Effector memory CD4-positive, alpha-beta T cell (primary cell): ENCODE measurements at places on chromosomes 5 and 9.

GRCh38 chr5:71744009-71744790 lies 25.1 kb downstream of the CARTPT start:
- H3K36me3 ChIP-seq: no peaks in the 10 kb centered on the region
- no peak overlapping the region for H3K4me3 ChIP-seq
- no peaks in the 10 kb centered on the region for H3K4me1 ChIP-seq
- DNase-seq: no peak
- no peak overlapping the region for H3K27ac ChIP-seq

GRCh38 chr9:109868722-109869121 lies 88.7 kb downstream of the PALM2AKAP2 start:
- H3K36me3 ChIP-seq: no peaks in the 10 kb centered on the region
- no peaks in the 10 kb centered on the region for H3K27me3 ChIP-seq
- H3K27ac ChIP-seq: no peak overlapping the region
- H3K4me3 ChIP-seq: no peak overlapping the region
- H3K4me1 ChIP-seq: no peaks in the 10 kb centered on the region

DNA sequence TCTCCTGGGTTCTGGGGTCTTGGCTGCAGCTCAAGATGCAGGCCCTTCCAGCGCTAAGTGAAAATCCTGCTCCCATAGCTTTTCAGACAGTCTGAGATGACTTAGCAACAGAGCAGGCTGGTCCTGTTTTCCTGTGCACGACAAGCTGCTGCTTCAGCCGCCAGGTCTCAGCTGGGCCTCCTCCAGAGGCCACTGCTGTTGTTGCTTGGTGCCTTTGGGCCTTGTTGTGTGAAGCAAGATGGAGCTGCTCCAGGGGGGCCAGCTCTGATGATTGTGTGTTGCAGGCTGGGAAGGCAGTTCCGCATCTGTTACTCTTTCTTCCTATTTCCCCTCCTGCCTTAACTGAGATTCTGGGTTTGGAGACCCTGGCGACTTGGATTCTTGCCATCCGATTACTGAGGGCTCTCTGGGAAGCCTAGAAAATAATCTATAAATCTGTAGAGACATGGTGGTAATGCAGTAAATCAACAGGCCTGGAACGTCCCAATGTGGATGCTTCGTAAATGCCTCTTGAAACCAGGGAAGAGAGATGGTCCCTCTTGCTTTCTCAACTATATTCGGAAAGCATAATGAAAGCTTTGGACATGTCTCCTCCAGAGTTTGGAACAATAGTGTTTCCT lies 3.2 kb downstream of the MAP1B start:
- peaks cover 14% of the 10 kb centered on the region for H3K27me3 ChIP-seq
- H3K4me1 ChIP-seq: peaks cover 15% of the 10 kb centered on the region
- H3K27ac ChIP-seq: no peak overlapping the region
- H3K36me3 ChIP-seq: no peaks in the 10 kb centered on the region

DNA sequence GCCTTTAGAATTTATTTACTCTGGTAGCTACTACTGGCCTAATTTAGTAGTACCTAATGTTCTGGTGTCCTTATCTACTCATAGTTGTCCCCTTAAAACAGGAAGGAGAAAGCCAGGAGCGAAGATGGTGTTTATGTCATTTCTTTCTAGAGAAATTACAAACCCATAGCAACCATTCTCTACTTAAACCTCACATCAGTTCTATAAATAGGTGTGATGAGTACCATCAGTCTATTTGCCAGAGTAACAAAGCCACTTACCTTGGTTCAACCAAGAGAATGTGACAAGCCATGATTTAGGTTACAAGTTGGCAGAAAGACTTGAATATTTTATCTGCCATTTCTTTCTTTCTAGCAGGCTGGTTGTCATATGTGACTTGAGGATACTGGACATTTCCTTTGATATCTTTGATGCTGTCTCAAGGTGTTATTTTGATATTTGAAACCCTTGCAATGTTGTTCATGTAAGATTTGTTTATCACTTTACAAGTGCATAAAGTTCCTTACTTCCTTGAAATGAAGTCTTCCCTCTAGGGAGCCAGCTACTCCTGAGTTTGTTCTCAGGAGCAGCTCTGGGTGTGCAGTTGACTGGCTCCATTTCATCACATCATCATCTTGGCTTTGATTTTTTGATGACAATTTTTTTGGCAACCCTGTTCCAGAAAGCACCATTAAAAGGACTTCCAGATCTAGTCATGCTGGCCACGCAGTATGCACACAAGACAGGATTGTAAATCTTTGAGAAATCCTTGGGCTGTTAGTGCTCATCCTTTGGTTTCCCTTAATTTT lies 286.8 kb downstream of the ARHGAP26 start:
- H3K4me1 ChIP-seq: no peaks in the 10 kb centered on the region
- no peak for DNase-seq
- no peak overlapping the region for H3K27ac ChIP-seq
- no peaks in the 10 kb centered on the region for H3K36me3 ChIP-seq
- H3K27me3 ChIP-seq: no peaks in the 10 kb centered on the region
- no peak overlapping the region for H3K4me3 ChIP-seq

GRCh38 chr9:91533382-91533781 lies 109.8 kb upstream of the NFIL3 start:
- no peaks in the 10 kb centered on the region for H3K4me1 ChIP-seq
- DNase-seq: no peak
- no peak overlapping the region for H3K4me3 ChIP-seq
- H3K36me3 ChIP-seq: no peaks in the 10 kb centered on the region
- H3K27me3 ChIP-seq: no peaks in the 10 kb centered on the region

GRCh38 chr5:72121780-72122445 lies 14.6 kb downstream of the MAP1B start:
- no peaks in the 10 kb centered on the region for H3K36me3 ChIP-seq
- DNase-seq: no peak
- H3K4me3 ChIP-seq: no peak overlapping the region
- peaks cover 4% of the 10 kb centered on the region for H3K27me3 ChIP-seq
- H3K27ac ChIP-seq: no peak overlapping the region

- H3K4me1 ChIP-seq: no peaks in the 10 kb centered on the region
- DNase-seq: no peak
- H3K27ac ChIP-seq: no peak overlapping the region
- H3K36me3 ChIP-seq: no peaks in the 10 kb centered on the region
- H3K27me3 ChIP-seq: no peaks in the 10 kb centered on the region
These were observed 42.4 kb upstream of the ZBED3 start for GRCh38 chr5:77129391-77129990.

DNA sequence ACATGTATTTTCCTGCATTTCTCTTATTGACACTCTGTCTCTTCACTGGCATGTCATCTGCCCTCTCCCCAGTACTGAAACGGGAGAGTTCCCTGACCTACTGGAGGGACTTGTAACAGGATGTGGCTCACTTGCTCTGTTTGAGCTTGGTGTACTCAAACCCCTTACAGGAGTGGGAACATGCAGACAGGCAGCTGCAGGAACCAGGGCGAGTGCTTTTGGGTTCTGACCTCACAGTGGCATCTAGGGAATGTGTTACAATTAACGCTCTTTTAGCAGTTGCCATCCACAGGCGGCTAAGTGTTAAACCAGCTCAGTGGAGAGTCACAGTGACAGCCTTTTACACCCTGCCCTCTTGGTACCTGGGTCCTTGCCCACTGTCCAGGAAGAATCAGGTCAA lies 300.3 kb upstream of the GRAMD2B start:
- DNase-seq: no peak
- no peaks in the 10 kb centered on the region for H3K27me3 ChIP-seq
- H3K4me1 ChIP-seq: no peaks in the 10 kb centered on the region
- H3K36me3 ChIP-seq: no peaks in the 10 kb centered on the region

GRCh38 chr5:50300878-50301277 lies 140.2 kb downstream of the EMB start:
- DNase-seq: no peak
- no peaks in the 10 kb centered on the region for H3K27me3 ChIP-seq
- H3K4me3 ChIP-seq: no peak overlapping the region
- no peaks in the 10 kb centered on the region for H3K4me1 ChIP-seq

GRCh38 chr5:72246954-72247442 lies 73.0 kb downstream of the MRPS27 start:
- no peak overlapping the region for H3K27ac ChIP-seq
- no peaks in the 10 kb centered on the region for H3K27me3 ChIP-seq
- no peak for DNase-seq
- H3K4me3 ChIP-seq: no peak overlapping the region
- H3K36me3 ChIP-seq: no peaks in the 10 kb centered on the region
- no peaks in the 10 kb centered on the region for H3K4me1 ChIP-seq

- no peak for DNase-seq
- no peaks in the 10 kb centered on the region for H3K4me1 ChIP-seq
- no peak overlapping the region for H3K4me3 ChIP-seq
- no peak overlapping the region for H3K27ac ChIP-seq
- no peaks in the 10 kb centered on the region for H3K36me3 ChIP-seq
These were observed 171.3 kb downstream of the SLC28A3 start for GRCh38 chr9:84169240-84169639.

- DNase-seq: no peak
- no peaks in the 10 kb centered on the region for H3K4me1 ChIP-seq
- no peak overlapping the region for H3K27ac ChIP-seq
- no peak overlapping the region for H3K4me3 ChIP-seq
- no peaks in the 10 kb centered on the region for H3K36me3 ChIP-seq
These were observed 32.1 kb downstream of the NFIB start for GRCh38 chr9:14281876-14282275.

DNA sequence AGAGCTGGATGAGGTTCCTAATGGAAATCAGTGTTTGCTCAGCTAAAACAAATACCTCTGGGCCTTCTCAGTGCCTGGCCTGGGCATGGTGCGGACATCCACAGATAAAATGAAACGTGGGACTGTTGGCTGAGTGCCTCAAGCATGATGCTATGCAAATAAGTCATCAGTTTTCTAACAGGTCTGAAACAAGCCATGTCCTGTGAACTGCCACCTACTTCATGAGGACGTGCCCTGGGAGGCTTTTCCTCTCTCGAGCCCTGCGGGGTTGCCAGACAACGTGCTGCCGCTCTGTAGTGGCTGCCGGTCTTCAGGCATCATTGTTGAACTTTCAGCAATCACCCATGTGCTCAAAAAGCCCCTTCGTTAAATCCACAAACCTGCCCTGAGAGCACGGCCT lies 240.4 kb upstream of the IRX2 start:
- no peak overlapping the region for H3K27ac ChIP-seq
- DNase-seq: no peak
- no peaks in the 10 kb centered on the region for H3K36me3 ChIP-seq
- no peaks in the 10 kb centered on the region for H3K4me1 ChIP-seq
- no peaks in the 10 kb centered on the region for H3K27me3 ChIP-seq

- no peak for DNase-seq
- peaks cover 22% of the 10 kb centered on the region for H3K36me3 ChIP-seq
- H3K4me3 ChIP-seq: no peak overlapping the region
These were observed 3.7 kb downstream of the TUBB4B start for GRCh38 chr9:137244486-137245449.

GRCh38 chr5:43099640-43100039 lies 21.1 kb upstream of the ZNF131 start:
- no peaks in the 10 kb centered on the region for H3K27me3 ChIP-seq
- H3K27ac ChIP-seq: no peak overlapping the region

- H3K4me1 ChIP-seq: peaks cover 26% of the 10 kb centered on the region
- no peak overlapping the region for H3K27ac ChIP-seq
- DNase-seq: no peak
- no peaks in the 10 kb centered on the region for H3K27me3 ChIP-seq
- peaks cover 3% of the 10 kb centered on the region for H3K36me3 ChIP-seq
These were observed 6.1 kb downstream of the NDFIP1 start for GRCh38 chr5:142114687-142115086.

- H3K27me3 ChIP-seq: no peaks in the 10 kb centered on the region
- DNase-seq: no peak
- no peak overlapping the region for H3K4me3 ChIP-seq
- H3K27ac ChIP-seq: no peak overlapping the region
- no peaks in the 10 kb centered on the region for H3K36me3 ChIP-seq
These were observed 128.6 kb upstream of the EFNA5 start for GRCh38 chr5:107799306-107799705.

GRCh38 chr5:180806351-180807011 lies 3.9 kb upstream of the MGAT1 start:
- H3K36me3 ChIP-seq: no peaks in the 10 kb centered on the region
- DNase-seq: no peak
- H3K4me3 ChIP-seq: peak overlapping the region; percentile 33
- H3K27me3 ChIP-seq: no peaks in the 10 kb centered on the region
- peak overlapping the region; percentile 95 for H3K27ac ChIP-seq
- peaks cover 70% of the 10 kb centered on the region for H3K4me1 ChIP-seq

DNA sequence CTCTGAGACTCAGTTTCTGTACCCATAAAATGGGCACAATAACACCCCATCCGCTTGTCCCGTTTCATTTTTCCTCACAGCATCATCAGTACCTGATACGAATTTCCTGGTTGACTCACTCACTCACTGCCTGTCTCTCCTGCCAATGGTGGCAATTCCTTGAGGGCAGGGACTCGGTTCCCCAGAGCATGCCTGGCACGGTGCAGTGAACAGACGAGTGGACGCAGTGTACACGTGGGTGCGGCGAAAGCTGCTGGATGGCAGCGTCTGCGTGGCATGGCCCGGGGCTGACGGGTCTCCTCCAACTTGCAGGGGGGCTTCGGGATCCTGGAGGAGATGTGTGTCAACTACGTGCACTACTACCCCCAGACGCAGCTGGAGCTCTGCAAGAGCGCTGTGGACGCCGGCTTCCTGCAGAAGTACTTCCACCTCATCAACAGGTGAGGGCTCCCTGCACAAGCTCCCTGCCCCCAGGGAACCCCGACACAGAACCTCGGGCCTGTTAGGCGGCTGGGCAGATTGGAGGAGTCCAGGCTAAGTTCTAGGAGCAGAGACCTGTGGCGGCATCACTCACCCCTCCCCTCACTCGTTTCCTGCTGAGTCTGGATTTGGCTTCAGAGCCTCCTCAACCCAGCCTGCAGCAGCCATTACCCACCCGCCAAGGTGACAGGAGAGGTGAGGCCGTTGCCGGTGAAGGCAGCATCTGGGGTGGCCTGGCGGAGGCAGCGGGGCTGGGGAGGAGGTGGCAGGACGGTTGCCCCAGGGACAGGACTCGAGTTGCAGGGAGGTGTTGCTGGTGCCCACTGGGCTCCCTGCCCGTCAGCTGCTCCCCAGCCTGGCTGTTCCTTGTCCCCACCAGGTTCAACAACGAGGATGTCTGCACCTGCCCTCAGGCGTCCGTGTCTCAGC lies 20.3 kb downstream of the DBH start:
- peaks cover 20% of the 10 kb centered on the region for H3K27me3 ChIP-seq
- no peak overlapping the region for H3K4me3 ChIP-seq
- H3K36me3 ChIP-seq: no peaks in the 10 kb centered on the region
- peak; percentile 21 for DNase-seq
- H3K27ac ChIP-seq: no peak overlapping the region

GRCh38 chr9:89464300-89464901 lies 33.5 kb downstream of the SEMA4D start:
- no peak for DNase-seq
- H3K27me3 ChIP-seq: no peaks in the 10 kb centered on the region
- H3K4me1 ChIP-seq: peaks cover 86% of the 10 kb centered on the region
- peak overlapping the region; percentile 77 for H3K27ac ChIP-seq
- H3K36me3 ChIP-seq: no peaks in the 10 kb centered on the region

- no peak overlapping the region for H3K27ac ChIP-seq
- H3K4me3 ChIP-seq: peak overlapping the region; percentile 52
- no peaks in the 10 kb centered on the region for H3K36me3 ChIP-seq
- DNase-seq: no peak
- peaks cover 3% of the 10 kb centered on the region for H3K4me1 ChIP-seq
These were observed 580 bp upstream of the PRRX2 start for GRCh38 chr9:129664746-129665388.
